Hypothalamus (tissue), 51 donors: ENCODE measurements at places on chromosomes 3 and 15.

DNA sequence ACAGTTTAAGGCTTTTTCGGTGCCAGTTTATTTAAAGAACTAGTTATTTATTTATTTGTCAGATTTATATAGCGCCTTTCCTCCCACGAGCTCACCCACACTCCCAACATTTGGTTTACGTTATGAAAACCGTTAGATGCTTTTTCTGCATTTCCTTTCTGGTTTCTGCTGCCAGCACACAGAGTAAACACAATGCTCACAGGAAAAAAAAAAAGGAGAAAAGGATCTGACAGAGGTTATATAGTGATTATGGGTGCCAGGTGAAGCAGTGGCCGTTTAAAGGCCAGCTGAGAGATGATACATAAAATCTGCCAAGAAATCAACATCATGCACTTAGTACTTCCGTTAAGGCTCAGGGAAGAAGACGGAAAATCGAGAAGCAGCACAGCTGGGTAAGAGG lies 37.9 kb downstream of the ETV5 start:
- no peak for DNase-seq

DNA sequence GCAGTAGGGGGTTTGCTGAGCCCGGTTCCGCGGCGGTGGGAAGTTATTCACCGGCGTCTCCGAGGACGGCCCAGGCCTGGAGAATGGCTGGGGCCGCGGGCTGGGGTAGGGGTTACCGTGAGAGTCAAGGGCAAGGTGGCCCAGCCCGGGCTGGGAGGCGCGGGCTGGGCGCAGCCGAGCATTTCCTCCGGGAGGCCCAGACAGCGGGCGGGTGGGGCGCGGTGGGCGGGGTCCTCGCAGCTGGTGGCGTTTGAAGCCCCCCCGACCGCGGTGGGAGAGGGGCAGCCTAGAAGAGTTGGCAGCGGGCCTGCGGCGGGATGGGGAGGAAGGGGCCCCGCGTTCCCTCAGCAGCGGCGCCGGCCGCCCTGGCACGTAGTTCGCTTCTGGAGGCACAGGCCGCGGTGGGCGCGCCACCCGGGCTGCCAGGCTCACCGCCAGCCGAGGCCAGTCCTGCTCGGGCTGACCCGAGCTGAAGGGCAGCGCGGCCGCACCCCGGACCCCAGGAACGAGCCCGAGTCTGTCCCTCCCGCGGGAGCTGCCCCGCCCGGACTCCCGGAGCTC lies 960 bp upstream of the KLF13 start:
- no peak for DNase-seq

- DNase-seq = no peak
These were observed 4.3 kb downstream of the GLB1 start for GRCh38 chr3:33092496-33093254.

DNA sequence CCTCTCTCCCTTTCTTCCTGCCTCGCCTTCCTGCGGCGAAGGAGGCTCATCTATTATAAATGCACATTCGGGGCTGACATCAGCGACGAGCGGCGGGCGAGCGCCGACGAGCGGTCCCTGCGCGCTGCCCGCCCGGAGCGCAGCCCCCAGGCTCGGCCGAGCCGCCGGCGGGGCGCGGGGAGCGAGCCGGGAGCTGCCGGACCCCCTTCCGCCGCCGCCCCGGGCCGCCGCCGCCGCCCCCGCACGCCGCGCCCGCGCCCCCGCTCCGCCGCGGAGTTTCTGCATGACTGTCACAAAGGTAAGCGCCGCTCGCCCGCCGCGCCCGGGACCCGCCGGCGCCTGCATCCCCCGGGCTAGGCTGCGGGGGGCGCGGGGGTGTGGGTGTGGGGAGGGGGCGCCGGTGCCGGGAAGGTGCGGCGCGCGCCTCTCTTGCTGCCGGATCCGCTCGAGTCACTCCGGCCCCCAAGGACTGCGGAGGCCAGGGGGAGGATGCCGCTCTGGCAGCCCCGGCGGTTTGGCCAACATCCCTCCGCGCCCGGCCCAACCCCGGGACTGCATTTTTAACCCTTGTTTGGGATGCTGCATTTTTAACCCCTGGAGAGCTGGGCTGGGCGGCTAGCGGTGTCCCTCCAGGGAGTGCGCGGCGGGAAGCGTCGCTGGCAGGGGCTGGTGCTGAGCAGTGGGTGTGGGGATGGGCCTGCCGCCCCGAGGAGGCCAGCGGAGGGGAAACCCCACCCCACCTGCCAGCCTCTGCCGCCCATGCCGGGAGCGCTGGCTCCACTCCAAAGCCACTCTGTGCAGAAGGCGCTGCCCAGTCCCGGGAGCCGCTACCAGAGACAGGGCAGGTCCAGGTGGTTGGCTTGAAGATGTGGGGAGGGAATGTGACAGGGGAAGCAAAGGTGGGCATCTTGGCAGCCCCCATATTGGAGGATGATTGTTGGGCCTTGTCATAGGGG lies at the start of gene CORO2B:
TSS of gene CORO2B (plus strand) at position 14 of the 956 bp plus-strand sequence. CDS start at position 284, 270 bp downstream.
- DNase-seq = no peak

GRCh38 chr3:24740326-24740725 lies 245.7 kb upstream of the THRB start:
- DNase-seq = no peak

DNA sequence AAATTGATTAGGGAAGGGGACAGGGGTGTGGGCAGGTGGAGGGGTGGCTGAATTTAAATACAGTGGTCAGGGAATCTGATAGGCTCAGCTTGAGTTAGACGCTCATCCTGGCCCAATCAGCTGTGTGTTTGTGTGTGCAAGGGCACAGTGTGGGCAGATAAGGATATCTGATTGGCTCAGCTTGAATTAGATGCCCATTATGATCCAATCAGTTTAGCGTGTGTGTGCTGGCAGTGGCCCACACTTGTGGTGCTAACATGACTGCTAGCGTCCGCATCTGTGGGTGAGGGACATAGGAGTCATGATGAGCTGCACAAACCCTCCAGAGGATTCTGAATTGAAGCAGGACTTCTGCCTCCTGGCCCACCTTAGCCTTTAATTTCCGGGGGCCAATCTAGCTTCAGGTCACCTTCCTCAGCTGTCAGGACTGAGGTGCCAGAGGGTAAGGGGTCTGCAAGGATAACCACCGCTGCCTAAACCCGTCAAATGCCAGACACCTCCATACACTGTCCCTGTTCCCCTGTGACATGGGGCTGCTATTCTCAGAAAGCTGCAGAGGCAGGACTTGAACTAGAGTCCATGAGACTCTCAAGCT lies 97.3 kb downstream of the CORO2B start:
- DNase-seq = no peak

DNA sequence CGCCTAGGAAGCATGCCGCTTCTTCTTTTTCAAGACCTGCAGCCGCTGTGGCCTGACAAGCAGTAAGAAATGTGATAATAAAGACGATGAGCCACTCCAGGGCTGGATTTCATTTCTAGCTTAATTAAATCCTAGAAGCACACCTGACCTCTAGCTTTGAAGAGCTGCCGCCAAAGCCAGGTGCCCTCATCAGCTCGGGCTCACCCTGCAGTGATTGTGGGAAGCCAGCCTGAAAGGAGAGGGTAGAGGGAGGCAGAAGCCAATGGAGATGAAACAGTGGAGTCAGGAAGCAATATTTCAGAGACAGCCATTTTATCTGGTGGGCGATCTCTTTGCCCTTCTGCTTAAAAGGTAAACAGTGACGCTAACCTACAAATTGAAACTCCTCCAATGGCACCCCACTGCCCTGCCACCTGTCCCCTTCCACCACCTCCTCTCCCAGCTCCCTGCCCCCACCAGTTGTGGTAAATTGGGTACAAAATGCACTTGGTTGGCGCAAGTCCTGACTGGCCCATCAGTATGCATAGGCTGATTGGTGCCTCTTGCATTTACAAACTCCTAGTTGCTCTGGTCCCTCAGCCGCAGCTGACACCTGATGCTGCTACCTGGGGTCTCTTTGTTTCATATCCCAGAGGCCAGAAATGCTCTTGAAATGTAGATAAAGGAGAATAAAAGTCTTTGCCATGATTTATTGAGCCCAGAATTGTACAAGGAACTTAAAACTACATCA lies 385.3 kb downstream of the PDCD6IP start:
- no peak for DNase-seq

DNA sequence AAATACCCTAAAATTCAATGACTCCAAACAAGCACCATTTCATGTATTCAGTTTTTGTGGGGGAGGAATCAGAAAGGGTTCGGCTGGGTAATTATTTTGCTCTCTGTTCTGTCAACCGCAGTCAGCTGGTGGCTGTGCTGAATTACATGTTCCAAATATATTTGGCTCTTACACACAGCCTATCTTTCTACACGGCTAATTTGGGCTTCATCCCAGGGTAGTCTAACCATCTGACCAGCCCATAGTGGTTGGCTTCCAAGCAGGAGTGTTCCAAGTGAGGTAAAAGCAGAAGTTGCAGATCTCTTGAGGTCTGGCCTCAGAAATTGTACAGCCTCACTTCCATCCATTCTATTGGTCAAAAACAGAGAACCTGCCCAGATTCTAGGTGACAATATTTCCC lies 760.8 kb upstream of the SEMA6D start:
- no peak for DNase-seq

DNA sequence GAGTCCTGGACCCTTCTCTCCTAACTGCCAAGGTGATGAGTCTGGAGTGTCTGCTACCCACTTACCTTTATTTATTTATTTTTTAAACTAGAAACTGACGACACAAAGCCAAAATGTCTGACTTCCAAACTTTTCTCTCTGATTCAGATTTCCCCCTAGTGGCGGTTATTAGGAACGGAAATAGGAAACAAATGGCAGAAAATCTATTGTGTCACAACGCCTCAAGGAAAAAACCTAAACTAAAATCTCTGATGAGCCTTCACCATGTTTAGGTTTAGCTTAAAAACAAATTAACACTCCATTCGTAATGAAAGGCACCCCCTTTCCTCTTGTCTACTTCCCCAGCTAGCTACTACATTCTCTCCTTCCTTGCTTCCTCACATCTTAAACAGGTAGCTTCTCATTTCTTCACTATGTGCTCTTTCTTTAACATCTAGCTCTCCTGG lies 94.0 kb upstream of the MEX3B start:
- DNase-seq = no peak

DNA sequence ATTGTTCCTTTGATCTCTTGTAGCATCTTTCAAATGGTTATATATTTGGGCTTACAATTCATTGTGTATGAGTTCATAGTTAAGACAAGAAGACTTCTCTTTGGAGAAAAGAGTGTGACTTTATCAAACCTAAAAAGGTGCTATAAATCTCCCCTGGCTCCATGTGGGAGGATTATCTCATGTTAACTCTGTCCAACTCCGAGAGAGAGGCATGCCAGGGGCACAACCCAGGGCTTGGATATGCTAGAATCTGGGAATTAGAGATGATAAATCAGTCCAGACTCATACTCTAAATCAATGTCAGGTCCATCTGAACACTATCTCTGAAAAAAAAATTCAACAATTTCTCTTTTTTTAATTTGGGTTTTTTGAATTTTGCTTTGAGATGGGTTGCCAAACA lies 462.8 kb downstream of the TUSC7 start:
- no peak for DNase-seq

GRCh38 chr3:12947504-12948369 lies 106.4 kb upstream of the RPL32 start:
- no peak for DNase-seq

- no peak for DNase-seq
These were observed 50.5 kb upstream of the MINAR1 start for GRCh38 chr15:79381593-79381992.

GRCh38 chr3:64220161-64220914 lies 4.9 kb downstream of the PRICKLE2 start:
- no peak for DNase-seq

DNA sequence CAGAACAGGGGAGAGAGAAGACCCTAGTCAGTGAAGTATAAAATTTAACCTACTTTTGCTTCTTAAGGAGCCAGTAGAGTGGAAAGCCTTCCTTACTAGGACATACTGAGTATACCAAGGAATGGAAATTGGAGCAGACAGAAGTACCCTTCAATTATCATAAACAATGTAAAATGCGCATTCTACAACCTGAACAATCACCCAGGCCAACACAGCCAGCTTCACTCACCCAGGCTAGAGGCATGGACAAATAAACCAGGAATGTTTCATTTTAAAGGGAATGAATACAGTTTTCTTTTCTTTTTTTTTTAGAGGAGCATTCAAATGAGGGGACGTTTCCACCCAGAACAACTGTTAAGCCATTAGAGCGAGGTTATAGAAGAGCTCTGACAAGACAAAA lies 41.9 kb upstream of the PLXND1 start:
- no peak for DNase-seq
